ENCODE measurements at places on chromosomes 12 and 14. TPM values are rescaled to one million over a fixed set of nuclear protein-coding genes. Genes with fewer than 3 reads are reported as not detected.

Gene LYZ
- 33.0 TPM for total RNA-seq

Gene TAS2R43
- total RNA-seq: 23.7 TPM

Gene MAP1LC3B2
- not detected for total RNA-seq

Gene TCL1B
- not detected for total RNA-seq

Gene HCAR2
- total RNA-seq: 3.8 TPM

Gene SNW1
- total RNA-seq: 59.5 TPM

Gene CBX5
- total RNA-seq: 83.2 TPM

Gene DCN
- 3,503 TPM for total RNA-seq

- no peak for DNase-seq
Measured at GRCh38 chr14:55450987-55451386, 10.6 kb upstream of the TBPL2 start.

DNA sequence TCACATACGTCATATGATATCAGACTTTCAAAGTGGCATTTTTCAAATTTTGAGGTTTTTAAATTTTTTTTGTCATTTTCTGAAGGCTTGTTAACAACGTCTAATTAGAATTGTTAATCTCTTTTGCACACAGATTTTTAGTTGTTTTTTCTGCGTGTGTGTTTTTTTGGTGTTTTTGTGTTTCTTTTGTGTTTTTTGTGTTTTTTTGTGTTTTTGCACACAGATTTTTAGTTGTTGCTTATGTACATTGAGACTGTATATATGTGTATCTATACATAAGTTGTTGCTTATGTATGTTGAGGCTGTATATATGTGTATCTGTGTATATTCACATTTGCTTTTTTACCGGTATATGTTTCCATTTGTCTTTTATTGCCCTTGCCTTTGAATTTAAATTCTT, 30.8 kb downstream of the ARID2 start:
- DNase-seq: no peak

- no peak for DNase-seq
Measured at GRCh38 chr12:113054948-113055486, 1.5 kb upstream of the DTX1 start.

- DNase-seq: no peak
Measured at GRCh38 chr12:16828891-16829290, 222.9 kb upstream of the LMO3 start.

GRCh38 chr14:88369496-88369895, 16.0 kb upstream of the SPATA7 start:
- no peak for DNase-seq

GRCh38 chr12:112939761-112940381, 1.6 kb downstream of the OAS3 start:
- no peak for DNase-seq

GRCh38 chr12:21672146-21672545, 14.5 kb upstream of the LDHB start:
- DNase-seq: no peak

DNA sequence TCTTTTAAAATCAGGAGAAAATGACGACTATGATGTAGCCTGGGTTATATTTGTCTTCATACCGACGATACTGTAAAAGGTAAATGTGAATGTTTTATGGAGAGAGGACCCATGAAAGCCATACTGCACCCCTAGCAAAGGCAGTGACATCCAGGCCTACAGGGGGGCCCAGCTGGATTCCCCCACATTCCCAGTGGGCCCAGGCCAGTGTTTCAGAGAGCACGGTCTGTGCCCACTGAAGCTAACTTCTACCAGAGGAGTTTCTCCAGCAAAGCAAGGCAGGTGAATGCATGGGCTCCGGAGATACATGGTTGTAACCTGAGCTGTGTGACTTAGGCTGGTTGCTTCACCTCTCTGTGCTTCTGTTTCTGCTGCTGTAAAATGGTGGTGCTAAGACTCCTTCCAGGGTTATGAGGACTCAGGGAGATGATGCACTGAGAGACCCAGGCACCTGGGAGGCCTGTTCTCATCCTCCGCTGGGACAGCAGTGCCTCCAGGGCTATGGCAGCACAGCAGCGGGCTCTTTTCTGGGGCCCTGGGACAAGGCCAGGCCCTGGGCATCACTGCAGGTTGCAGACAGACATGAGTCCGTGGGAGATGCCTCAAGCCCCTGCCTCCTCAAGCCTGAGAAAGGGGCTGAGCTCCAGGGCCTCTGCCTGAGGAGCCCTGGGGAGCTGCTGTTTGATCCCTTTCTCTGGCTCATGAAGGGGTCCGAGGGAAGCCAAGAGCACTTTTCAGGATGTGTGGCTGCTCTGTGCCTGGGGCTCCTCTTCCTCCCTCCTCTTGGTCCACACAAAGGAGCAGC, 73.7 kb downstream of the SERPINA3 start:
- no peak for DNase-seq

All from urinary bladder (tissue), 4 donors.